ENCODE measurements at places on chromosomes 5 and 9. TPM values are rescaled to one million over a fixed set of nuclear protein-coding genes. Genes with fewer than 3 reads are reported as not detected.
A peak's percentile ranks its signal among the peaks of the same experiment; 100 is the strongest.

GRCh38 chr5:67206929-67207328 lies 10.3 kb upstream of the CD180 start:
- no peaks in the 10 kb centered on the region for H3K27me3 ChIP-seq
- H3K4me3 ChIP-seq = peak overlapping the region; percentile 46
- H3K27ac ChIP-seq = peak overlapping the region; percentile 81
- DNase-seq = peak; percentile 95
- H3K4me1 ChIP-seq = peaks cover 72% of the 10 kb centered on the region

DNA sequence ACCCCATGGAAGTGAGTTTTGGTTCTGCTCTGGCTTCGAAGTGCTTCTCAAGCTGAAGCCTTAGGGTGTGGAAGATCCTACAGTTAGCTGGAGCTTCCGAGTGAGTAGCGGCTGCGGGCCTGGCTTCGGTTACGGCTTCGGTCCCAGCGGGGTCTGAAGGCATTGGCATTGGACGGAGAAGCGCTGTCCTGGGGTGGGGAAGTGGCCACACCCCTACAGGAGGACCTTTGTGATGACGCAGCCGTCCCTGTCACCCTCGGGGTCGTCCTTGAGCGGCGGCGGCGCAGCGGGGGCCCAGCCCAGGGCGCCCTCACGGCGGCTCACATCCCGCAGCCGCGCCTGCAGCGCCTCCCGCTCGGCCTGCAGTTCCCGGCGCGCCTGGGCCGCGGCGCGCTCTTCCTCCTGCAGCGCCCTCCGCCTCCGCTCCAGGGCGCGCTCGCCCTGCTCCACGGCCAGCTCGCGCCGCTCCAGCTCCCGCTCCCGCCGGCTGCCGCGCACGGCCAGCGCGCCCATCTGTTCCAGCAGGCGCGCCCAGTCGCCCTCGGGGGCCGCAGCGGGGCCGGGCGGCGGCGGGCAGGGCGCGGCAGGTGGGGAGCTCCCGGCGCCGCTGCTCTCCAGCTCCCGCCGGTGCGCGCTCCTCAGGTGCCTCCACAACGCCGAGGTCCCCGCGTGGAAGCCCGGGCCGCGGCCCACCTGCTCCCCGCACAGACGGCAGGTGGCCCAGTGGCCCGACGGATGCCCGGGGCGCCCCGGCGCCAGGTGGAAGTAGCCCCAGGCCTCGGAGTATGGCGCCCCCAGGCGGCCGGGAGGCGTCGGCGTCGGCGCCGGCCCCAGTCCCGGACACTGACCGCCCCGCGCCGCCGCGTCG lies 9.9 kb downstream of the ZBED3 start:
- H3K27me3 ChIP-seq = no peaks in the 10 kb centered on the region
- H3K36me3 ChIP-seq = peaks cover 8% of the 10 kb centered on the region
- peak overlapping the region; percentile 31 for H3K4me3 ChIP-seq
- H3K4me1 ChIP-seq = peaks cover 11% of the 10 kb centered on the region
- peak; percentile 82 for DNase-seq

SPOCK1 gene
- total RNA-seq = not detected

DNA sequence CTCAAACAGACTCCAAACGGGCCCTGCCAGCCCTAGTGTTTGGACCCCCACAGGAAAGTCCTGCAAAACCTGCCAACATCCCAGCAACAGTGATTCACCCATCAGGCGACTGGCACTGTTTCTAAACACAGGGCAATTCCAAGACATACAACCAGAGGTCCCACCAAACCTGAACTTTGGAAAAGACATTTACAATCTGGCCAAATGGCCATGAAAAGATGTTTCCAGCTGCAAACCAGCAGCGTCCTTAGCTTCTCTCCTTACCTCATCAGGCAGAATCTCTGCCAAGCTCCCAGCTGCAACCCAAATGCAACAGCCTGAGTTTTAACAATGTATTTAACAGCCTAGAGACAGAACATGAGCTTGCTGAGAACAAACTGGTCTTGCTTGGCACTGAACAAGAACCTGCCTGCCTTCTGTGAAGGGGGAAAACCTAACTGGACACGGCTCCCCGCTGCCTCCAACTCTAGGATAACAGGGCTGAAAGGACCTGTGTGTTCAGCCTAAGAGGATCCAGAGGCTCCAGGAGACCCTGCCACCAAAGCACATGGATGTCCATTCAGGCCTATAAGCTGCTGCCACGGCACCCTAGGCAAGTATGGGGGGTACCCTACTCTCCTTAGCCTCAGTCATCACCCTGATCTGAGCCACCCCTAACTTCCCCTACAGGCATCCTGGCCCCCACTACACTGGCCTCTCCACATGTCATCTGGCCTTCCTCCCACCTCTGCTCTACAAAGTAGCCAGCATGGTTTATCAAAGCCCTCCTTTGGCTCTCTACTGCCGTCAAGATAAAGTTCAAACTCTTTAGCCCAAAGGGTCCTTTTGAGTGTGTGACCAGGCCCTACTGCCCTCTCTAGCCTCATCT lies 5.6 kb downstream of the P4HA2 start:
- H3K27me3 ChIP-seq = peaks cover 10% of the 10 kb centered on the region
- H3K4me3 ChIP-seq = no peak overlapping the region
- DNase-seq = no peak
- no peaks in the 10 kb centered on the region for H3K36me3 ChIP-seq
- H3K27ac ChIP-seq = no peak overlapping the region
- H3K4me1 ChIP-seq = peaks cover 14% of the 10 kb centered on the region

RHOBTB3 gene
- total RNA-seq = 3.5 TPM

GRCh38 chr9:137299938-137300337 lies 2.1 kb downstream of the NRARP start:
- H3K27me3 ChIP-seq = peaks cover 19% of the 10 kb centered on the region
- no peaks in the 10 kb centered on the region for H3K36me3 ChIP-seq

IFNA13 gene
- not detected for total RNA-seq

- no peaks in the 10 kb centered on the region for H3K4me1 ChIP-seq
- no peaks in the 10 kb centered on the region for H3K36me3 ChIP-seq
- no peak overlapping the region for H3K4me3 ChIP-seq
- no peak overlapping the region for H3K27ac ChIP-seq
- peaks cover 14% of the 10 kb centered on the region for H3K27me3 ChIP-seq
Measured at GRCh38 chr5:156431956-156432829, 105.2 kb downstream of the SGCD start.

GRCh38 chr5:54904425-54904824 lies 81.0 kb downstream of the ESM1 start:
- no peak for DNase-seq
- no peak overlapping the region for H3K27ac ChIP-seq
- no peak overlapping the region for H3K4me3 ChIP-seq
- H3K27me3 ChIP-seq = peaks cover 48% of the 10 kb centered on the region
- H3K4me1 ChIP-seq = peaks cover 11% of the 10 kb centered on the region

GDF9 gene
- 0.69 TPM for total RNA-seq

- no peaks in the 10 kb centered on the region for H3K27me3 ChIP-seq
- H3K4me3 ChIP-seq = no peak overlapping the region
- peaks cover 8% of the 10 kb centered on the region for H3K4me1 ChIP-seq
- H3K36me3 ChIP-seq = peaks cover 4% of the 10 kb centered on the region
- H3K27ac ChIP-seq = peak overlapping the region; percentile 0
- DNase-seq = no peak
Measured at GRCh38 chr5:81183811-81184748, 49.0 kb upstream of the CKMT2 start.

DNA sequence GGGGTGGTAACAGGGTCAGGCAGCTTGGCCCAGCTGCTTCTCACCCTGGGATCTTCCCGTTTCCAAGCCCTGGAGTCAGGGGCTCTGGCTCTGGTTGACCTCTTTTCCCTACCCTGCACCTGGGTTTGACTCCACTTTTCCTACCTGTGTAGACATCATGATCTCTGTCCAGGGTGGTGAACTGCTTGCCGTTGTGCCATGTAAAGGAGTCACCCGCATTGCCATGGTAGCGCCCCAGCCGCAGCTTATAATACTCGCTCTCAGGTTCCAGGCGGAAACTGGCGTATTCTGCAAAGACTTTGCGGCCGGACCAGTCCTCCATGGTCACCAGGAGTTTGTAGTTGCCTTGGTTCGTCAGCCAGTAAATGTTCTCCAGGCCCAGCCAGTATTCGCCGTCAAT lies 30.9 kb downstream of the ANGPTL2 start:
- peaks cover 3% of the 10 kb centered on the region for H3K27me3 ChIP-seq
- H3K27ac ChIP-seq = no peak overlapping the region
- no peak overlapping the region for H3K4me3 ChIP-seq
- no peaks in the 10 kb centered on the region for H3K4me1 ChIP-seq

WDR38 gene
- total RNA-seq = not detected

- no peaks in the 10 kb centered on the region for H3K36me3 ChIP-seq
- no peaks in the 10 kb centered on the region for H3K4me1 ChIP-seq
- H3K27me3 ChIP-seq = no peaks in the 10 kb centered on the region
- H3K27ac ChIP-seq = no peak overlapping the region
Measured at GRCh38 chr5:41414598-41414997, 95.8 kb downstream of the PLCXD3 start.

CAPSL gene
- 1.0 TPM for total RNA-seq

GRCh38 chr9:99822806-99823591 lies 1.3 kb downstream of the NR4A3 start:
- peak overlapping the region; percentile 69 for H3K27ac ChIP-seq
- DNase-seq = peak; percentile 43
- peaks cover 53% of the 10 kb centered on the region for H3K4me1 ChIP-seq
- peak overlapping the region; percentile 88 for H3K4me3 ChIP-seq

DNA sequence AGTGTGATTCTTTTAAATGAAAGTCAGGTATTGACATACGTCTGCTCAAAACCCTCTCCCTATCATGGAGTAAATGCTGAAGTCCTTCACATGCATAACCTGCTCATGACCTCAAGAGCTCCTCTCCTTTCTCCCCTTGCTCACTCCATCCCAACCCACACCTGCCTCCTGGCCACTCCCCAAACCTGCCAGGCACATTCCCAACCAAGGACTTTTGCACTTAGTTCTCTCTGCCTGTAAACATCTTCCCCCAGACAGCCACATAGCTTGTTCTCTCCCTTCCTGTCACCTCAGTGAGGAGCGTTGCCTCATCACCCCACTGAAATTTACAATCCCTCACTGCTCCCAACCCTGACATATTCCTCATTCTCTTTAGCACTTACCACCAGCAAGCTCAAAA lies 8.7 kb downstream of the SETD9 start:
- peaks cover 15% of the 10 kb centered on the region for H3K36me3 ChIP-seq
- H3K27ac ChIP-seq = no peak overlapping the region
- no peak for DNase-seq
- no peak overlapping the region for H3K4me3 ChIP-seq

SCGB3A2 gene
- not detected for total RNA-seq

FBP2 gene
- not detected for total RNA-seq

CCDC192 gene
- total RNA-seq = not detected

GRCh38 chr5:168818558-168818957 lies 239.4 kb upstream of the PANK3 start:
- no peaks in the 10 kb centered on the region for H3K27me3 ChIP-seq
- H3K27ac ChIP-seq = no peak overlapping the region
- H3K4me1 ChIP-seq = peaks cover 32% of the 10 kb centered on the region
- no peak overlapping the region for H3K4me3 ChIP-seq
- no peak for DNase-seq
- peaks cover 6% of the 10 kb centered on the region for H3K36me3 ChIP-seq

DNA sequence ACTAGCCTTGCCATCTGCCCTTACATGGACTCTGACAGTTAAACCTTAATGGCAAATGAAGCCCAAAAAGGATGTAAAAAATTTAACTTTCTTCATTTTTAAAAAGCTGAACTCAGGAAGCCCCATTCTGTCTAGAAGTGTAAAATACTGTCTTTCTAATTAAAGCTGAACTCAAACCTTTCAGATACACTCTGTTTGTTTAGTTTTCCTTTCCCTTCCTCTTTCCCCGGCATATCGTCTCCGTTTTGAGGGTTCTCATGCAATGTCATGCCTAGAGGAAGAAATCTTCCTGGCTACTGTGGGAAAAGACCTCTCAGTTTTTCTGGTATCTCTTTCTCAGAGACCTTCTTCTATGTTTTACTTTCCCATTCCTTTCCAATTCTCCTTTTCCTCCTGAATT lies 841.5 kb downstream of the DTWD2 start:
- no peak overlapping the region for H3K27ac ChIP-seq
- H3K36me3 ChIP-seq = no peaks in the 10 kb centered on the region
- no peak for DNase-seq
- no peak overlapping the region for H3K4me3 ChIP-seq

LRRC19 gene
- not detected for total RNA-seq

PRRT1B gene
- not detected for total RNA-seq

DNA sequence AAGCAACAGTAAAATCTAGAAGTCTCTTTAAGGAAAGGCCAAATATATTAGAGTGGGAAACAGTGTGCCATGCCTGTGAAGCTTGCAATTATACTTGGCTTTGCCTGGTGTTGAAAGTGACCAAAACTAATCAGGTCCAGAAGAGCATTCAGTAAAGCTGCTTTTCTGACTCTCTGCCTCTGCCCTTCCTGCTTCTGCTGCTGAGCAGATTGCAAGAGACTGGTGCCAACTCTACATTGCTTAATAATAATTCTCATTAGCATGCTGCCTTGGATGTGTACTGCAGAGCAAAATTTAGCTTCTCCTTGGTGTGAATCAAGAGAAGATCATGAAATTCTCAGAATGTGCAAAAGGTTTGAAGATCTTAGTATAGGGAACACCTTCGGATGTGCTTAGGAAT lies 120.4 kb upstream of the RFX3 start:
- H3K4me3 ChIP-seq = no peak overlapping the region
- no peak overlapping the region for H3K27ac ChIP-seq
- H3K27me3 ChIP-seq = no peaks in the 10 kb centered on the region
- H3K36me3 ChIP-seq = no peaks in the 10 kb centered on the region
- peaks cover 6% of the 10 kb centered on the region for H3K4me1 ChIP-seq

GRCh38 chr9:13513716-13514444 lies 234.4 kb upstream of the MPDZ start:
- H3K36me3 ChIP-seq = no peaks in the 10 kb centered on the region
- no peaks in the 10 kb centered on the region for H3K4me1 ChIP-seq
- no peak overlapping the region for H3K4me3 ChIP-seq
- no peaks in the 10 kb centered on the region for H3K27me3 ChIP-seq
- DNase-seq = no peak

DNA sequence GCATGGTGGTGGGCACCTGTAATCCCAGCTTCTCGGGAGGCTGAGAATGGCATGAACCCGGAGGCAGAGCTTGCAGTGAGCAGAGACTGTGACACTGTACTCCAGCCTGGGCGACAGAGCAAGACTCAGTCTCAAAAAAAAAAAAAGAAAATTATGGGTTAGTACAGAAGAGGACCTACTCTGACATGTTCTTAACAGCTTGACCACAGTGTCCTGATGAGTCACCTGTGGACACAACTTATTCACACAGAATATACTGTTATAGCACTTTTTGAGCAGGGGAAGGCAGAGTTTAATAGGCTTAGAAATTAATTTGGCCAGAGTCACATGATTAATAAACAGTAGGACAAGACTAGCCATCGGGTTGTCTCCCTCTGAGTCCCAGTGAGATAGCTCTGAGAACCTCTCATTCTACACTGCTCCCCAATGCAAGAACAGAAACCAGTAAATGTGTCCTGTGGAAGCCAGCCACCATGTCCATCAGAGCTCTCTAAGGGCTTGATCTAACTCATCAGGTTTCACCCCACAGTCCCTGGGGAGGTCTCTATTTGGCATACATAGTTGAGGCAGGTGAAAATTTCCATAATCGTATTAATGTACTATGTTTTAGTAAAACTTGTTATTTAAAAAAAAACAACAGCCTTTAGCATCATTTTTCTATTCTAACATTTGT lies 1077.9 kb upstream of the C9orf72 start:
- no peaks in the 10 kb centered on the region for H3K27me3 ChIP-seq
- no peak overlapping the region for H3K27ac ChIP-seq
- no peaks in the 10 kb centered on the region for H3K4me1 ChIP-seq
- H3K36me3 ChIP-seq = no peaks in the 10 kb centered on the region
- no peak for DNase-seq
- no peak overlapping the region for H3K4me3 ChIP-seq

- no peak overlapping the region for H3K27ac ChIP-seq
- no peaks in the 10 kb centered on the region for H3K36me3 ChIP-seq
- H3K4me3 ChIP-seq = no peak overlapping the region
Measured at GRCh38 chr5:9625731-9626130, 4.4 kb downstream of the TAS2R1 start.

C5orf58 gene
- total RNA-seq = not detected
